Activated CD4-positive, alpha-beta T cell treated with anti-CD3 and anti-CD28 coated beads, Interleukin-2, amount 50 U/mL, for 24 hours (primary cell): ENCODE measurements at places on chromosomes 2 and 18.

GRCh38 chr2:1492711-1493430 is 79.6 kb downstream of the TPO start:
- no peak for DNase-seq

- DNase-seq, result no peak
Measured at GRCh38 chr2:240649331-240649730, 24.1 kb downstream of the GPR35 start.

DNA sequence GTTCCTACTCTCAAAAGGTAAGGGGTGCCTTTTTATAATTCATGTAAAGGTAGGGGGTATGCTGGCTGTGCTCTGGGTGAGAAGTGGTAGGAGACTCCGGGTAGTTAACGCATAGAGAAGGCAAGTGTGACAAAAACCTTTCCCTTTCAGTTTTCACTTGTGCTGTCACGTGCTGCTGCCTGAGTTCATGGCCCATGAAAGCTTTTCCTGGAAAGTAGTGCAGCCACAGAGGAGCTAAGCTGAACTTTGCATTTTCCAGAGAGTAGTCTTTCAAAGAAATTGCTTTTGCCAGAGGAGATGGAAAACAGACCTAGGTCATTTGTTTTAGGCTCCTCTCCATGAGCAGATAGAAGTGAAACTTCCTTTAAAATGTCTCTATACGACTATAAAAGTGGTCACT is 44.7 kb downstream of the THSD7B start:
- DNase-seq, result no peak

DNA sequence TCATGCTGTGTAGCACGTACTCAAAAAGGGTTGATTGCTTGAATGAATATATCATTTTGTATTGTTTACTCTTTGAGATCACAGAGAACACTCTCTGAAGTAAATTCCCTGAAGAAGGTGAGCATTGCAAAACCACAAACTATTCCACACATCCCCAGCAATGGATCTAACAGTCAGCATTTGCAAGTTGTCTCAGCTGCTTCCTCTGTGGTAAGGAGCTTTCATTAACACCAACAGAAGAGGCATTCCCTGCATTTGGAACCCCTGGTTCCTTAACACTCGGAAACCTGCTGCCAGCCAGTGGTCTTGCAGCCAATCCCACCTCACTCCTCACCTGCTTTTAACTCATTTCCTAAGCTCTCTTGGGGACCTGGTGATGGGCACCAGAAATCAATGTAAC is 108.4 kb downstream of the IRS1 start:
- no peak for DNase-seq

GRCh38 chr2:8495189-8495989 is 186.5 kb upstream of the ID2 start:
- DNase-seq, result no peak

- DNase-seq, result no peak
Measured at GRCh38 chr2:159044804-159045286, 76.4 kb downstream of the TANC1 start.

DNA sequence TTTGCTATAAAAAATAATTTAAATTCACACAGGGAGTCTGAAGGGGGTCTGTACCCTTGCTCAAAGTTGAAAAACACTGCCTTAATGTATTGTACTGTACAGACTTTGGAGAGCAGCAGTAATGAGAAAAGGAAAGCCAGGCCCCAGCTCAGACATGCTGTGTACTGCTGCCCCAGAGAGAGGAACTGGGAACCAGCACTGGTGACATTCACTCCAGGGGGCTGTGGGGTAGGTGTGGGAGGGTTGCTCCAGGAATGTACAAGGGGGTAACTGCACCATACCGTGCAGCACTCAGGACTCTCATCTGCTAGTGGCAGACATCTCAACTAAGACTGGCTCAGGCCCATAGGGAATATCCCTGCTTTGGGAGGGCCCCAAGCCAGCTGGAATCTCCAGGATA is 146.0 kb upstream of the RMP24 start:
- no peak for DNase-seq

DNA sequence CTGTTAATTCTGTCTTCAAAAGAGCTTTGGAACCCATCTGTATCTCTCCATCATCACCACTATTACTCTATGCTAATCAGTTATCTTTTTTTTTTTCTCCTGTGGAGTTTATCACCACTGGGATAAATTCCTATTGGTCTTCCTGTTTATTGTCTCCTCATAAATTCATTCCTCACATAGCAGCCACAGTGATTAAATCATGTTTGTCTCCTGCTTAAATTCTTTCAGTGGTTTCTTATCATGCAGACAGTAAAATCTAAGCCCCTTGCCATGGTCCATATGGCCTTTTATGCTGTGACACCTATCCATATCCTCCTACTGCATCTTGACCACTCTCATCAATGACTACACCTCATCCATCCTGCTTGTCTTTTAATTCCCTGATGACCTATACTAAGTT is 239.8 kb upstream of the ZEB2 start:
- no peak for DNase-seq

GRCh38 chr2:224155896-224156295 is 116.8 kb upstream of the SERPINE2 start:
- no peak for DNase-seq
